ENCODE measurements at places on chromosomes 2 and 18. TPM values are rescaled to one million over a fixed set of nuclear protein-coding genes. Genes with fewer than 3 reads are reported as not detected.

The SIX2 gene
- 6.2 TPM for polyA plus RNA-seq

The CENPA gene
- polyA plus RNA-seq, result 3.5 TPM

The REEP1 gene
- polyA plus RNA-seq, result 76.7 TPM

The LONRF2 gene
- polyA plus RNA-seq, result 1.5 TPM

The OTOS gene
- polyA plus RNA-seq, result not detected

The SMYD1 gene
- polyA plus RNA-seq, result 375 TPM

The FBLN7 gene
- polyA plus RNA-seq, result 9.2 TPM

The MOGAT1 gene
- polyA plus RNA-seq, result not detected

The SIGLEC15 gene
- polyA plus RNA-seq, result 0.28 TPM

The IL36RN gene
- not detected for polyA plus RNA-seq

GRCh38 chr18:44238454-44238853 lies 442.2 kb upstream of the SETBP1 start:
- DNase-seq, result no peak

DNA sequence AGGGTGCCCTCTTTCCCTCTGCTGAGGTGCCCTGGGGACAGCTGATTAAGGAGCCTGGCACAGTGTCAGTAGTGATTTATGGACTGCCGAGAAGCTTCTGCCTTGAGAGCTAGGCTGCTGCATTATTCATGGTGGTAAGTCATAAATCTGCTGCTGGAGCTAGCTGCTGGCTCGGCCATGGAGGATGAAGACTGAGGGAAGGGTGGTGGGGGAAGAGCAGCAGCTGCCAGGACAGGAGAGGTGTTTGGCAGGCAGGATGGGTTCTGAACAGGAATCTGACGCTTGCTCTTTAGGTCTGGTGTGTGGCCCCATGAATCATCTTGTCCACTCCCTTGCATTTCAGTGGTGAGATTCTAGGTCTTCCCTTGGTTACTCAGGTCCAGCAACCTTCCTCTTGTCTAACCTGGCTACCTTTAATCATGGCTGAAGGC lies 296.3 kb downstream of the DYSF start:
- no peak for DNase-seq

GRCh38 chr18:63465059-63465458 lies 11.7 kb upstream of the SERPINB5 start:
- DNase-seq, result no peak

- DNase-seq, result no peak
Observed at GRCh38 chr2:241049739-241050623, 51.6 kb downstream of the SNED1 start.

- no peak for DNase-seq
Observed at GRCh38 chr2:10890706-10891270, 20.9 kb upstream of the KCNF1 start.

DNA sequence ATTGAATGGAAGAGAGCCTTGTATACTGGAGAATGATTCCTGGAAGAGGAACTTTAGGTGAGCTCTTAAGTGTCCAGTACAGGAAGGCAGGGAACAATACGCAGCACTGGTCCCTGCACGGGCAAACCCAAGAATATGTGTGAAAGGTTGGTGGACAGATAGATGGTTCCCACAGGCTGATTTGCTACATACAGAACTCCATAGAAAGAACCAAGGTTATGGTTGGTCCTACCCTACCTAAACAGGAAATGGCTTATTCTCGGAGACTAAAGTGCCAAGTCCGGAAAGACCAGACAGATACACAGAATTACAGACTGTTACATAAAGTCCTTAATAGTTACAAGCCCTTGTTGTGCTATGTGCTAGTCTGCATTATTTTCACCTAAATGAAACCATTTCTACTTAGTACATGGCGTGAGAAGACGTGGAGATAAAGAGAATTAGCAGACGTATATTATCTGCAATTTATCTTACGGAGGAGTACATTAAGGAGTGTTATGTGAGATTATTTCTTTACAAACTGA lies 1.2 kb downstream of the REV1 start:
- no peak for DNase-seq

DNA sequence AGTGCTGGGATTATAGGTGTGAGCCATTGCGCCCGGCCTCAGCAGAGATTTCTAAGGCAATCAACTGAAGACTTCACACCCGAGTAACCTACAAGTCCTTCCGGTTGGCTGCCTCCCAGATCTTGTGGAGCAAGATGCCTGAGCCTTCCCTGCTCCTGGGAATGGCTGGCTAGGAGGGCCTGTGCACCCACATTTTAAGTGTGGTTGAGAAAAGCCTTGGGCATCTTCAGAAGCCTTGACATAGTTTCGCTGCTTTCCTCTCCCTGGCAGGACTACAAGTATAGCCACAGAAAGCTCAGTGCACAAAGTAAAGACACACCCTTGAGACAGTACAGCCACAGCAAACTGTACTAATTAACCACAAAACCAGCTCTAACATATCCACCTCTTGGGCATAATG lies 35.2 kb downstream of the E2F6 start:
- no peak for DNase-seq

DNA sequence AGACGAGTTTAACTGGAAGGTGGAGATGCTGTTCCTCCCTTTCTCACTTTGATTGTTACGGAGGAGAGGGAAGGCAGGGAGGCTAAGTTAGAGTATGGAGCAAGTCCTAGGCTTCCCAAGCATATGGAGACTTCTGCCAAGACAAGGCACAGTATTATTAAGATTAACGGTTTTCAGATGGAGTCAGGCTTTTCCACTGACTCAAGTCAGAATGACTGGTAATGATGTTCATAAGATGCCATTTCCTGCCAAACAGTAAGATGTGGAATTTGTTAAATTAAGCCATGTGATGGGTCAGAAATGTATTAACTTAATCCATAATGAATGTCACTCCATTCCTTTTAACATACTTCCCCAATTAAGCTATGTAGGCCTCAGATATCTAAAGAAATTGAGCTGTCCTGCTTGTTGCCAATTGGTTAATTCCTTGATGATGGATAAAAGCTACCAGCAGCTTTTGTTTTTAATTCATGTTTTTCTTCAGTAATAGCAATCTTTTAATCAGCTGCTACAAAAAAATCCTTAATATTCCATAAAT lies 383.7 kb downstream of the ZNF521 start:
- DNase-seq, result no peak

DNA sequence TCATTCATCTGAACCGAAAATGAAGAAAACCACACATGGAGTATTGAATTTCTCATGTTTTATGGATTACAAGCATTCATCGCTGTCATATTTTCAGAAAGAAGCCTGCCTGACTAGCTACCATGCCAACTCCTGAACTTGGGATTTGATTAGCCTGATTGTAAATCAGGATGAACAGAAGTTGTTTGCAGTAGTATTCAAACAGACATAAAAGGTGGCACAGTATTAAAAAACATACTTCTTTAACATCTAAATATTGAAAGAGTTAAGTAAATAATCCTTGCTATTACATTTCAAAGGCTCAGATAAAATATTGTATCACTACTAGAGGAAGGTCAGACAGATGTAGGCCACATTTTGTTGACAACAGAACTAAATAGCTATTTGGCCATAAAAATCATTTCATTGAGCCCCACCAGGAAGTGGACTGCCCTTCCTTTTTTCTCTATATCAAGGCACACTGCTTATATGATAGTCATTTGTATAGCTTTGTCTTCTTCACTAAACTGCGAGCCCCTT lies 21.6 kb downstream of the SLC38A11 start:
- no peak for DNase-seq

GRCh38 chr2:229179628-229180027 lies 91.5 kb downstream of the PID1 start:
- peak; percentile 11 for DNase-seq

GRCh38 chr2:190990132-190990531 lies 23.8 kb downstream of the STAT1 start:
- no peak for DNase-seq

- DNase-seq, result no peak
Observed at GRCh38 chr2:26619521-26619951, 21.6 kb downstream of the CIB4 start.

DNA sequence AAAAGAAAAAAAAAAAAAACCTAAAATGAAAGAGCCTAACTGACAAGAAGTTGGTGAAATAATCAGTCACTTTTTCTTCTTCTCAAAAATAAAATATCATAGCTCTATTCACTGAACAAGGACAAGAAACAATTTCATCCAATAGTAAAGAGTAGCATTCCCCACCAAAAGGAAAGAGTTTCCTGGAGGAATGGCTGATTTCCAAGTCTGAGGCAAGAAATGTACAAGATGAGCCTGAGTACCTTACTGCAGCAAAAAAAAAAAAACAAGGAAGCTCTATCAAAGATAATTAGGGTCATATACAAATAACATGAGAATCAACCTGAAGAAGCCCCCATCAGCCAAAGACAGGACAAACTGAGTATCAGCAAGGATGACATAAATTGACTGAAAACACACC lies 11.5 kb downstream of the ROCK1 start:
- no peak for DNase-seq

All from forelimb muscle (tissue), 1 donor.